ENCODE measurements at places on chromosomes 12 and 14.

- no peak for DNase-seq
Observed at GRCh38 chr12:7210642-7211151, 21.2 kb downstream of the PEX5 start.

DNA sequence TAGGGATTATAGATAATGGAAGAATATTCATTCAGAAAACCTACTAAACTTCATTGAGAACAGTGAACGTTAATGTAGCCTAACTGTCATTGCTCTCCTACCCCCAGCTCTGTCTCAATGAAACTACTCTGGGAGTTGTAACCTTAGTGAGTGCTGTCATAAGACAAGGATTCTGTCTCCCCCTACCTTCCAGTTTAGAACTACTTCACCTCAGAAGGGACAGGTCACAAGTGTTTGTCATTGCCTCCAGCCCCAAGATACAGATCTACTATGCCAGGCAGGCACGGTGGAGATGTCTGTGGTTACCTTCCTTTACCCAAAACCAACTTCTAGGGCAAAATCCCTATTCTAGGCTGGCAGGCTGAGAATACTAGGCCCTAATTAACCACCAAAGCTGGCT is 833.1 kb upstream of the SEL1L start:
- no peak for DNase-seq

DNA sequence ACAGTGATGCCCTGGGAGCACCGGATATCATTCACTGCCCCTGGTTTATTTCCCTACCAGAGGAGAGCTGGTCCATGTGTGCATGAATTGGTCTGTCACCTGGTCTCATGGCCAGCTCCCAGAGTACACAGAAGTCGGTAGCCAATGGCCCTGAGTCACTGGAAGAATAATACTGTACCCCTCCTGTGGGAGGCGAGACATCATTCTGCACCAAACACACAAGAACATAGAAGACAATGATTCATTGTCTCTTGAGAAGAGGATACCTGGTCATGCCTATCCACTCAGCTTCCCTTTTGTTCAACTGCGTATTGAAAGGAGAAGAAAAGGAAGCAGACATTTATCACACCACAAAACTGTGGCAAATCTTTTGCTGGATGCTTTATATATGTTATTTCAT is 216.2 kb downstream of the DPF3 start:
- no peak for DNase-seq

GRCh38 chr14:75804570-75805275 is 143.7 kb downstream of the TTLL5 start:
- DNase-seq, result no peak

GRCh38 chr14:100673085-100673806 is 53.4 kb upstream of the DLK1 start:
- DNase-seq, result no peak

DNA sequence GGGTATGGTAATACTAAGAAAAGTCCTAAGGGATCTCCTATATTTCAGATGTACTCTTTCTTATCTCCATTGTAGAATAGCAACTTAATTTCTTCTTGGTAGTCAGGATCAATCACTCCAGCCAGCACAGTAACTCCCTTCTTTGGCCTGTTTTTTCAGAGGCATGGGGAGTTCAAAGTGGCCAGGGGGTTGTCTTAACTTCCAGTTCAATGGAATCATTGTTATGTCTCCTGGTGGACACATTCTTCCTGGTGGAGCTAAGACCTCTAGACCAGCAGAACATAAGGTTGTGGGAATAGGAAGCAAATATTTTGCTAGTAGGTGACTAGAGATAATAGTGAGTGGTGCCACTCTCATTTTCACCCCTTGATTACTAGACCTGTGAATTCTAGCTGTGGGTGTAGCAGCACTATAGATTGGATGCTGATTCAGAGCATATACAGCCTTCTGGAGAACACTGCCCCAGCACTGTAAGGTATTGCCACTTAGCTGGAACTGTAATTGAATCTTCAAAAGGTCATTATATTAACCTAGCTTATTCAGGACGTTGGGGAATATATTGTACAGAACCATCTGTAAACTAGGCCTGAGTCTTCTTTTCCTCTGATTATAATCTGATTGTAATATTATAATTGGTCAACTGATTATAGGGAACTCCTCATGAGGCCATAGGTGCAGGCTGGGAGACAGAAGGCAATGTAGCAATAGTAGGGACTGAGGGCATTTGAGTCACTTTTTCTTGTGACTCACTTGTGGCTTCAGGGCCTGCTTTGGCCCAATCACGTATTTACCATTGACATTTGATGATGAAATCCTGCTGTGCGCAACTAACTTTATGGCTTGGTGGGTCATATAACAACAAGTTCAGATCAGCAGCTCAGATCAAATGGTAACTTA is 60.2 kb upstream of the ATP2B1 start:
- peak; percentile 79 for DNase-seq

- no peak for DNase-seq
Observed at GRCh38 chr12:84793558-84794367, 118.8 kb downstream of the SLC6A15 start.

DNA sequence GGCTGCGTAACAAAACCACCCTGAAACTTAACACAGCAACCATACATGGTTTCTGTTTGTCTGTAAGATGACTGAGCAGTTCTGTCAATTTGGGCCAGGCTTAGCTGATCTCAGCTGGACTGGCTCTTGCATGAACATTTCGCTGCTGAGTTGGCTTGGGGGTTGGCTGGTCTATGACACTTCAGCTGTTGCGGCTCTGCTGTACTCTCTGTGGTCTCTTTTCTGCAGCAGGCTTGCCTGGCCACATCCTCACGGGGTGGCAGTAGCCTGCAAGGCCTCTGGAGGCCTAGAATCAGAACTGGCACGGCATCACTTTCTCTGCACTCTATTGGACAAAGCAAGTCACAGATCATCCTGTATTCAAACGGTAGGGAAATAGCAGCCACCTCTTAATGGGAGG is 216.2 kb downstream of the BCL11B start:
- no peak for DNase-seq

DNA sequence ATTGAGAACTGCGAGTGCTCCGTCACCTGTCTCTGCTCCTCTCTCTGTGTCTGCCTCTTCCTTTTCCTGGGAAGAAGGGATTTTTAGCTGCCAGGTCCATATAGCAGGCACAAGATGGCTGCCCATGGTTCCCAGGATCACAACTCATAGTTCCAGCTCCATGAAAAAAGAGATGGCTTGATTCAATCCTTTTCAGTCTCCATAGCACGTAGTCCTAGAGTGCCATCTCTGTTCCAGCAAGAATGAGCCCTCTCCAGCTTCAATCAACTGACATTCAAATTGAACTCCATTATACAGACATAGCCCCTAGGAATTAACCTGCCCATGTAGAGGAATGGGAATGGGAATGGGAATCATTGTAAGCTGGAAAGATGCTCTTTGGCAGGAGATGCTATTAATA is 34.7 kb upstream of the RTRAF start:
- no peak for DNase-seq

GRCh38 chr14:73741386-73741875 is 27.2 kb upstream of the PNMA1 start:
- DNase-seq, result no peak

DNA sequence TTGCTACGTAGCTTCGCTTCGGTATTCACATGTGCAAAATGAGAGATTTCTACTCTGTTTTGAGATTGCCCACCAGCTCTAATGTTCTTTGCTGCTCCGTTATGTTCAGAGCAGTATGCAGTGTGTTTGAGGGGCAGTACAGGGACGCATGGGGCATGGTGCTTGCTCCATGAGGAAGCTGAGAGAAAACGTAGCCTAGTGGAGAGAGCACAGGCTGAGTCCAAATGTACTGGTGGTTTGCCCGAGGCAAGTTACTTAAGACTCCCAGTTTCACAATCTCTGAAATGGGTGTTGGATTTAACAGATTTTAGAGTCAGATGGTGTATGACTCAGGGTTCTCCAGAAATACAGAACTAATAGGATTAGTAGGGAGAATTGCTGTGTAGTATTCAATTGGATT is 310.5 kb downstream of the ETNK1 start:
- no peak for DNase-seq

GRCh38 chr12:19245106-19245505 is 115.6 kb downstream of the PLEKHA5 start:
- no peak for DNase-seq

DNA sequence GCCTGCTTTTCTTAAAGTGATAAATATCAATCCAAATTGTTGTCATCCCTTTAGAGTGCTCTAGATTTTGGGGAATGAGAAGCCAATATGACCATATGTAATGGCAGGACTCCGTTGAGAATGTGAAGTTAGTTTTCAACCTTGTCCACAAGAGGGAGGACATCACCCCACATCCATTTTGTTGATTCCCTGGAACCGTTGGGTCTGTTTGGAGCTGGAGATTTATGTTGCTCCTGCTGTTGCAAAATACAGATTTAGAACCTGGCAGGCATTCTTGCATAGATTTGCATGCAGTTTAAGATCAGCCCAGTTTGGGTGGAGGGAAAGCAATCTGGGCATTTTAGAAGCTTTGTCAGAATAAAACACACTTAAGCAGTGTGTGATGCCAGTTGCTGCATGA is 620.1 kb downstream of the NRXN3 start:
- no peak for DNase-seq

GRCh38 chr14:77436042-77436441 is 12.7 kb upstream of the NOXRED1 start:
- no peak for DNase-seq

DNA sequence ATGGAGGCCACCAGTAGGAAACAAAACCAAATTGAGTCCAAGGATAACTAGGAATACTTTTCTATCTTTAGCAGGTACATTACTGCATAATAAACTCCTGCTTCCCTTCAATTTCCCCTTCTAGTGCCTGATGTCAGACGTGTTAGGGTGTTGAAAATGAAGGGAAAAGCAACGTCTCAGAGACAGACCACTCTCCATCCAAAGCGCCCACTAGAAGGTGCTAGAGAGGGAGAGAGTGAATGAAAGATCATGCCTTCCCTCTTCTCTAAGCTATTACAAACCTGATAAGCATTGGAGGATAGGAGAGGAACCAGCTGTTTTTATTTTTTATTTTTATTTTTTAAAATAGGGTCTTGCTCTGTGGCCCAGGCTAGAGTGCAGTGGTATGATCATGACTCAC is 64.1 kb downstream of the ZNF641 start:
- no peak for DNase-seq

DNA sequence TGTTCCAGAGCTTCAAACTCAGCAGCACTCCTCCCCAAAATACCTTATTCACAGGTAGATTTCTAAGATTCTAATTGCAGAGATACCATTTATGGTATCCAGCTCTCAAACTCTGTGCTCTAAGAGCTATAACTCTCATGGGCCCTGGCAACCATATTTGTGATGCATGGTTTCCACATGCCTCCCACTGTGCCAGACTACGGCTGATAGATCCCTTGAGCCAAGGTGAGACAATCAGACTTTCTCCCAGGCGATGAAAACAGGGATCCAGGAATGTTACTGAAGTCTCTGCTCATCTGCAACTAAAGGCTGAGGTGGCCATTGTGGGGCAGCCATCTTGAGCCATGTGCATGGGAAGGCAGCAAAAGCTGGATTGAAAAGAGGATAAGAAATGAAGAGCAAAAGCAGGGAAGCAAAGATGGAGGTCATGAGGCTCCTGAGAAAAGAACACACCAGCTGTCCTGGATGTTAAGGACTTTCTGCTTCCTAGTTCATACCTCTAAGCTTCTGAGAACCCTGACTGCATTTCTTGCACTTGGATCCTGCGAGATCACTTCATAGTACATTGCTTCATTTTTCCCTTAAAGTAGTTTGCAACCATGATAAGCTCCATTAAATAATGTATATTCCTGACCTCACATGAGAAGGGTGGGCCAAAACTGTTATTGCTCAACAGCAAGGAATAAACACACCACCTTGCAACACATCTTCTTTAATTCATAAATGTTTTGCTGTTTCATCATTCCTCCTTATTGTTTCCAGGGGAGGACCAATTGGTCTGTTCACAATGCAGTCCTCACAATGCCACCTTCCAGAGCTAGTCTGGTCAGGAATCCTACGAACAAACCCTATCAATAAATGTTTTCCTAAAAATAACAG is 5.4 kb downstream of the EGLN3 start:
- DNase-seq, result no peak

DNA sequence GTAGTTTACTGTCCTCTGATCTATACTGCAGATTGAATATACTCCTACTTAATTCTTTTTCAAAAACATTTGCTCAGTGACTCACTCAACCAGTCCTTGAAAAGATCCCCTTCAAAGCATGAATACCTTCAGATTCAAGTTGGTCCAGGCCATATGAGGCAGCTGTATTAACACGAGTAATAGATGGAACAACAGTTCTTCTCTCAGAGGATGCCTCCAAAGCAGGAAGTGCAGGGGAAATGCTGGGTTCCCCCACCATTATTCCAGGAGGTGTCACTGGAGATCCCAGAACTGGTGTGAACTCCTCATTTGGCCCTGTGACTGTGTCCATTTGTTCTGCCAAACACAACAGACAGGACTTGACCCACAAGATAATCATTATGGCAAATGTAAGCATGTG is 20.6 kb downstream of the ARMH4 start:
- peak; percentile 21 for DNase-seq

- DNase-seq, result no peak
Observed at GRCh38 chr12:59744564-59744963, 148.7 kb downstream of the SLC16A7 start.

All from AG04450 (cell line).